ENCODE measurements at places on chromosomes 2 and 18.
A peak's percentile ranks its signal among the peaks of the same experiment; 100 is the strongest.

GRCh38 chr2:233051241-233052149 is 8.6 kb upstream of the INPP5D start:
- no peak for DNase-seq

DNA sequence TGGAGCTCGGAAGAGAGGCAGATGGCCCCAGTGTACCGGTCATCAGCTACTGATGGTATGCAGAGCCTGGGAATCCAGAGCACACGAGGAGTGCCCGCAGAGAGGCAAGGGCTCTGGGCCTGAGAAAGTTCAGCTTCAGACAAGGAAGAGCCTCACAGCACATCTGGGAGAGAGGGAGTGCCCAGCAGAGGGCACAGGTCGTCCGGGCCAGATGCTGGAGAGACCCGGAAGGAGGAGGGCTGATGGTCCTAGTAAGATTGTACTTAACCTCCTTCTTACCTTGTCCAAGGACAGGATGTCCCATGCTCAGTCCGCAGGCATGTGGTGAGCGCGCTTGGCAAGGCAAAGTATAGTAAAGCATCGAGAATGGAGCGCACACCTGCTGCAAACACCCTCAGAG is 24.4 kb upstream of the CHMP1B start:
- no peak for DNase-seq

DNA sequence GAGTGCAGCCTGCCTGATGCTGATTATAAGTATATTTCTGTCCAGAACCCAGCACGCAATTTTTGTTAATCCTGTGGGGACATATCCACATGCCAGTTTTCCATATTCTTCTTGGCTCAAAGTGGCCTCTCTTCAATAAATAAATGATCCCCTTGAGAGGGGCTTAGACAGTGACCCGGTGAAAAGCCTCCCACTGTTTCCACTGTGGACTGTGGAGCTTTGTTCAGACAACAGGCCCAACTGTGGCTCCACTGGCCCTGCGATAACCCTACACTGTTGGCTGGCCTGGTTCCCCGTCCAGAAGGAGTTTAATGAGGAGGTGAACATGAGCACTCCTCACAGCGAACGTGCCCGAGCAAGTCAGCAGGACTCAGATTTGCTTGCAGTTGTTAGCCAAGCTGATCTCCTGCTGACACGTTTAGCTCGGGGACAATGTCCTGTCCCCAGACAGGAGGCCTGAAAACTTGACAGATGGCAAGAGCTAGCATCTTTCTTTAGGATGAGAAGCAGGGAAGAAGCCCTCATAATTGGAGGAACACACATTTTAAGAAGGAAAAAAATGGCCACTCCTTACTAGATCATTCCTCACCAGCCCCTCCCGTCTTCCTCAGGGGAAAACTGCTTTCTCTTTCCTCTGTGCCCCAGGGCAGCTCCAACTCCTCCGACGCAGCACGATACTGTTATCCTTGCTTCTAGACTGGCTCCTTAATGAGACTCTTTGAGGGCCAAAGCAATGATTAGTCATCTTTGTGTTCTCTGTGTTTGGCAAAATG is 20.0 kb upstream of the MTCL1 start:
- DNase-seq: no peak

GRCh38 chr2:41441958-41442357 is 605.9 kb upstream of the PKDCC start:
- no peak for DNase-seq

GRCh38 chr2:37421686-37422085 is 77.3 kb downstream of the QPCT start:
- no peak for DNase-seq

- DNase-seq: no peak
Measured at GRCh38 chr18:45284174-45284573, 331.1 kb upstream of the SLC14A2 start.

DNA sequence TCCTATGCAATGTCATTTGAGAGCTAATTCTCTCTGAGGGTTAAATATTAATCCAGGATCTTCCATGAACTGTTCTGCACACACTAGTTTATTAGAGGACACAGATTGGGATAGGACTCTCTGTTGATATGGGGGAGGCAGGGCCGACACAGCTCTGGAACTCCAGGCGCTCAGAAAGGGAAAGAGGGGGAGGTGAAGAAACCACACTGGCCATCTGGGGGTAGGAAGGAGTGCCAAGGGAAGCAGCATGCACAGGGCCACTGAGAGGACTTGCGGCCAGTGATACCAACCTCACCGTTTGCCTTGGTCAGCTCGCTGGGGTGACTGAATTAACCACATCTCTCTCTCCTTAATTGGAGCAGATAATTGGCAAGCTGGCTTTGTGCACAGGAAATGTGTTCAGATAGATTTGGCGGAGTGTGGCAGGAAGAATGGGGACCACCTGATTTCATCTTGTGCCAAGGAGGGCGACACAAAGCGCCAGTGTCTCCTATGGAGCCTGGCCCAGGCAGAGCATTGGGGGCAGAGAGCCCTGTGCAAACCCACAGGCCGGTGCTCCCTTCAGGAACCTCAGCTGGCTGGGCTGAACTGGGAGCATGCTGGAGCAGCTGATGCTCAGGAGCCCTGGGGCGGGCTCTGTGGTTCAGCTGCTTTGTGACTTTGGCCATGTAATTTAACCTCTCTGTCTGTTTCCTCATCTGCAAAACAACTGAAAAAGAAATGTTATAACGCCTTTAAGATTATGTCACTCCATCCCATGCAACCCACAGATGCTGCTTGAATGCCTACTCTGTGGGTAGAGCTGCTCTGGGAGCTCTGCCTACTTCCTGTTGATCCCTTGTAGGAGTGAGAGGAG is 114.7 kb upstream of the STON1 start:
- peak; percentile 33 for DNase-seq

GRCh38 chr2:30239308-30239985 is 8.1 kb downstream of the LBH start:
- DNase-seq: peak; percentile 48

DNA sequence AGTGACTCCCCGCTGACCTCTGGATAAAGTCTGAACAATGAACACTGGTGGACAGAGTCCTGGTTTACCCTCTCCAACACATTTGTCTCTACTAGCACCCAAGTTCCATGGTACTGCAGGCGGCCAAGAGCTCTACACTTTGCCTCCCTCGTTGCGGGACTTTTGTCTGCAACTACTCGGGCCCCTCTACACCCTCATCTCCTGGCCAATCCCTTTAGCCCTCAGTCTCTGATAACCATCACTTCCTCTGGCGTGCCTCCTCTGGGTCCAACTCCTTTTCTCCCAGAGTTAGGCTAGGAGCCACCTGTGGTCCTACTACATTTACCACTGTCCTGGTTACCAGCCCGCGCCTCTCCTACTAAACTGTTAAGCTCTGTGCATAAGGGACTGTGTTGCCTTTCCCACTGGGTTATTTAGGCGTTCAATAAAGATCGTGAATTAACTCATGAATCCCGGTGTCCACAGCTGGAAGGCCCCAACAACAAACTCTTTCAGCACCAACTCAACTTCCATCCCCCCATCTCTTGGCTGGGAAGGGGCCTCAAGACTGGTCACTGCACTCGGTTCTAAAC is 757 bp downstream of the HDHD2 start:
- DNase-seq: no peak

DNA sequence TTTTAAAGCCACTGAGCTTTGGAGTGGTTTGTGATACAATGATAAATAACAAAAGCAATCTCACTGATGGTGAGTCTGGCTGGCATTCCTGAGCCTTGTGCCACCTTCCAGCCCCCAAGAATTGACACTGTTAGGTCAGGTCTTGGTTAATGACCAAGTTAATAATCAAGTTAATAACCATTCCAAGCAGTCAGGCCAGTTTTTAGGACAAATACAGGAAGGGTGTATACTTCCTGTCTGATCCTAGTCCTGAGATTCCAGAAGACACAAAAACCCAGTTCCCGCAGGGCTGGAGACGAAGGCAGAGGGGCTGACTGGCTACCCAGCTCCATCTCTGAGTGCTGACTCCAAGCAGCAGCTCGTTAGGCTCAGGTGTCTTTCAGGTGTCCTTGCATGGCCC is 74.6 kb upstream of the LAPTM4A start:
- no peak for DNase-seq

- DNase-seq: no peak
Measured at GRCh38 chr2:229261599-229261998, 9.5 kb downstream of the PID1 start.

- no peak for DNase-seq
Measured at GRCh38 chr2:115939902-115940301, 1497.5 kb downstream of the DPP10 start.

DNA sequence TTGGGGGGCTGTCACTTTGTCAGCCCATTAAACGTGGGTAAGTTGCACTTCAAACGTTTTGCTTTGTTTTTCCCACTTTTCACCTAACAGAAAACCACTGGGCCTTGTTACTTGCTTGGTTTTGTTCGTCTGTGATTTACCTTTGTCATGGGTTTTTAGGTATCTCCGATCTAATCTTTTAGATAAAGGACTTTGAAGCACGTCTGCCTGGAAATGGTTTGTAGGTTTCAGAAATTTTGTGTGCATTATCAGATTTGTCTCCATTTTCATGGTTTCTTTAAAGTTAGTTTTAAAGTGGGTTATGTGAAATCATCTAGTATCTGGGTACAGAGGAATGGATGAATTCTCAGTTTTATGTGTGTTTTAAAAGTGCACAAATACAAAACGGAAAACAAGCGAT is 6.4 kb downstream of the CTDP1 start:
- peak; percentile 50 for DNase-seq

DNA sequence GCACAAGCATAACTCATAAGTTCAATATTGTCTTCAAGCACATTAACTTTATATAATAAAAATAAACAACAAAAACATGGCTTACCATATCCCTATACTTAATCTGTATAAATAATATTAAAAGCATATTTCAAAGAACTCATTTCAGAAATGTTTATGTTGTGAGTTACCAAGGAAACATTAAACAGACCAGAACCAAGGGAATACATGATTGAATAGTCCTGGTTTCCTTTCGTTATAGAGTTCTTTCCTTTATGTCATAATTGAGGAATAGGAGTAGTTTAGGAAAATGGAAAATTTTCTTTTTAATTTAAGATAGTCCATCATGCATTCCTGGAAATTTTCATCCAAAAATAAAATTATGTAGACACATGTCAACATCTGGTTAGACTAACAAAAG is 343.0 kb downstream of the ERBB4 start:
- no peak for DNase-seq

GRCh38 chr2:236049981-236050380 is 118.2 kb downstream of the GBX2 start:
- peak; percentile 90 for DNase-seq

DNA sequence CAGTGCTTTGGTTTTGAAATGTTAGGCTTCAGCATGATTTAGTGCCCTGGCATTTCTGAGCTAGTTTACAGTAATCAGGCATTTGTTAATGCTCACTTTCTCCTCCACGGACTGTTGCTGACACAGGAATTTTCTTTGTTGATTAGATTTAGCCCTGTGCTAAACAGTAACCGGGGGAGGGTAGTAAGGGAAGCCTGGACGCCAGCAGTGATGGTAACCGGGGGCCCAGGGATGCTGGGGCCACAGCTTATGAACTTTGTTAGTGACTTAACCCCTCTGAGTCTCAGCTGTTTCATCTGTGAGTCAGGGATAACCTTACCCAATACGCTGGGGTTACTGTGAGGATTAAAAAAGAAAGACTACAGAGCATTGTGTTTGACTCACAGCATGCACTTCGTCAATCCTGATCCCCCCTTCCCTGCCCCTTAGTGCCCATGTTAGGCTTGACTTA is 33.5 kb downstream of the KLHL29 start:
- no peak for DNase-seq

DNA sequence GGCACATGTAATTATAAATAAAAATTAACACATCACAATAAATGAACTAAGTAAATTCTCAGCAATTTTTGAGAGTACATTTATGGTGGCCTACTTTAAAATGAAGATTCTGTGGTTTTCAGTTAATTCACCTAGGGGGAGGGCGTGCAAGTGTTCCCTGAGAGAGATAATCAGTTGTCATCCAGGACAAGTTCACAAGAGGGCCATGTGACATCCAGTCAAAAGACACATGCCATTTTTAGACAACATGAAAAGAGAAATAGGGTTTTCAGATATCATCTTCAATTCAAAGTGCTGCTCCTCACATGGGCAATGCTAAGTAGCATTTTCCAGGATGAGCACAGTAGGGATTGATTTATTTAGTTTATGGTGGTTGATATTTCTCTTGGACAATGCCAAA is 393.7 kb downstream of the STK39 start:
- no peak for DNase-seq

- no peak for DNase-seq
Measured at GRCh38 chr2:238523158-238524110, 96.7 kb downstream of the ASB1 start.

DNA sequence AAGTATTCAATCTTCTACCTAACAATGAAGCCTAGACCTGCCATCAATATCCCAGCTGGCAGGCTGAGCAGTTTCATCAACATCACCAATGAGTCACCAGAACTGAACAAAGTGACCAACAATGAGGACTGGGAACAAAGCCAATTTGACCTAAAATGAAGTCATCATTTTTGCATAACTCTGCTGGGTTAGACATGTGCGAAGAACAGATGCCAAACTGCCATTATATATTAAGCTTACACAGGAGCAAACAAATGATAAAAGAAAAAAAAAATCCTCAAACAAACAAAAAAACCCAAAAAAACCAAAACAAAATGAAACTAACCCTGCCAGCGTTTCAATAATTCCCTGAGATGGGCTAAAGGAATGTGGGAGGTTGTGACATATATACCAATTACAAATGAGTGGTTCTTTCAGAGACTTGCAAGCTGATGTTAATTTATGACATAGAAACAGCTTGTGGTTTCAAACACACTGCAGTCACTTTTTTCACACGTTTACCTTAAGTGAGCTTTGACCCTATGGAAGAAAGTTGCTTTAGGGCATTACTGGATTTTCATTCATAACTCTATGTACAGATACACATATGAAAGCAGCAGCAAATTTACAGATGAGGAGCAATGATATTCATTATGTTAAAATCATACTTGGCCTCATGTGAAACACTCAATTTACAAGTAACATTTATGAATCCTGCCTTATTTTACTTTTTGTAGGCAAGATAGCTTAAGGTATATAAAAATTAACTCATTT is 56.9 kb upstream of the CCDC141 start:
- DNase-seq: no peak

GRCh38 chr18:49022311-49023161 is 71.8 kb upstream of the SMAD7 start:
- no peak for DNase-seq

- DNase-seq: peak; percentile 21
Measured at GRCh38 chr2:111897630-111897923, 830 bp upstream of the MERTK start.

DNA sequence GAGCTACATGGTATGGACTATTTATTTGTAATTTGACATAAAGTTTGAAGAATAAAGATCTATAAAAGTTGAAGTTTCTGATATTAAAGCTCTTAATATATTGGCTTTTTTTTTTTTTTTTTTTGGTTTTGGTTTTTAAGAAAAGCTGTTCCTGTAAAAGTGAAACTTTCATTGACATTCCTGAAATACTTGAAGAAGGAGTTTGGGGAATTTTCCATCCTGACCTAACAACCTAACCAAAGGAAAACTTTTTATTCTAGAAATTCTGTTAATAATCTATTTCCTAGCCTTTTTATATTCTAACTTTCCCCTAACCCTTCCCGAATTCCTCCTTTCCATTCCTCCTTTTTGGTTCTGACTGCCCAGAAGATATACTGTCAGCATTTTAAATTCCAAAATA is 83.7 kb downstream of the ACSL3 start:
- DNase-seq: no peak

GRCh38 chr2:203751685-203752271 is 45.3 kb downstream of the CD28 start:
- DNase-seq: no peak

GRCh38 chr2:10350761-10351160 is 48.1 kb downstream of the HPCAL1 start:
- no peak for DNase-seq

- DNase-seq: no peak
Measured at GRCh38 chr2:203871371-203871983, 3.9 kb downstream of the CTLA4 start.

Data from Jurkat, Clone E6-1 (cell line).